Muscle of back (tissue), 13 donors: ENCODE measurements at places on chromosomes 7 and 10. TPM values are rescaled to one million over a fixed set of nuclear protein-coding genes. Genes with fewer than 3 reads are reported as not detected.
A peak's percentile ranks its signal among the peaks of the same experiment; 100 is the strongest.

GRCh38 chr10:52609626-52610240 lies 162.9 kb downstream of the MBL2 start:
- DNase-seq, result no peak

GRCh38 chr7:103115771-103116170 lies 33.1 kb downstream of the NAPEPLD start:
- no peak for DNase-seq

GRCh38 chr7:54189330-54189729 lies 352.8 kb upstream of the VSTM2A start:
- no peak for DNase-seq

HOXA1 gene
- polyA plus RNA-seq, result 1.1 TPM

DNA sequence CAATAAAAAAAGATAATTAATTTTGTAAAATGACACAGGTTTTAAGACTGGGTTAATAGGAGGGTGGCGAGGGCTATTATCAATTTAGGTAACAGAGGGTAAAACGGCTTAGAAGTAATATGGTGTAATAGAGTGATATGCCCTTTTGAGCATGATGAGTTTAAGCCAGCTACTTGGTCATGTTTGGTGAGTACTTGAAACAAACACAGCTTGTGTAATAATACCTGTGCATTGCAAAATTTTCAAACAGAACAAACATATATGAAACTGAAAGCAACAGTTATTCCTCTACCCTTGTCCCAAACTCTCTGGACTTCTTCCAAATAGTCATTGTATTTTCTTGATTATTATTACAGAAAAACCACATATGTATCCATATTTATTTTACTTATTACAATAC lies 241.7 kb downstream of the MAGI2 start:
- no peak for DNase-seq

- peak; percentile 41 for DNase-seq
Observed at GRCh38 chr7:134954197-134955082, 31.9 kb upstream of the AGBL3 start.

DNA sequence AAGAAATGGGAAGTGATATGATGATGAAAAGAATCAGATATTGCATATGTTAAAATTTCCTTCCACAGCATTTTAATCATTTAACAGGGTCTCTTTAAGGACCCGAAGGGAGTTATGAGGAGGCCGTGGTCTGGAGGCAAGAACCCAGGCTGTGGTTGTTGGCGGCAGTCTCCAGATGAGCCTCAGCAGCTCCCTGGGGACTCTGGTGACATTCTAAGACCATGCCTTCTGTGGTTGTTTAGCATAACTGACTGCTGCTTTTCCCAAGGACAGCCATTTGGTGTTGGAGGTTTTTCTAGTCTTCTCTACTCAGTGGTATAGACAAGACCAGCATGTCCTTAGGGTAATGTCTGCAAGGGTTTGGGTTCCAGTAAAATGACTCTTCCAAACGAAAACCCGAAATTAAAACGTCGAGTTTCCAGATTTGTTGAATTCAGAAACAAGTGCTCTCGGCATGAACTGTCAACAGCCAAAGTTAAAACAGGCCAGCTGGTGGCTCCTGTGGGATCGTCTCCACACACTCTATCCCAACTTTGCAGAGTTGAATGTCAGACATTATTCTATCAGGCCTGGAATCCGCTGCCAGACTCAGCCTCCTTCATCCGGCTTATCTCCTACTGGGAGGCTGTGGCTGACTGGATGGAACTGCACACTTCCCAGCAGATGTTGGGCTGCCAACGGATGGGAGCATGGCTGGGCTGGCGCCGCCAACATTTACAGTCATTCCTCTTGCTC lies 183.1 kb downstream of the TAX1BP1 start:
- peak; percentile 68 for DNase-seq

DNA sequence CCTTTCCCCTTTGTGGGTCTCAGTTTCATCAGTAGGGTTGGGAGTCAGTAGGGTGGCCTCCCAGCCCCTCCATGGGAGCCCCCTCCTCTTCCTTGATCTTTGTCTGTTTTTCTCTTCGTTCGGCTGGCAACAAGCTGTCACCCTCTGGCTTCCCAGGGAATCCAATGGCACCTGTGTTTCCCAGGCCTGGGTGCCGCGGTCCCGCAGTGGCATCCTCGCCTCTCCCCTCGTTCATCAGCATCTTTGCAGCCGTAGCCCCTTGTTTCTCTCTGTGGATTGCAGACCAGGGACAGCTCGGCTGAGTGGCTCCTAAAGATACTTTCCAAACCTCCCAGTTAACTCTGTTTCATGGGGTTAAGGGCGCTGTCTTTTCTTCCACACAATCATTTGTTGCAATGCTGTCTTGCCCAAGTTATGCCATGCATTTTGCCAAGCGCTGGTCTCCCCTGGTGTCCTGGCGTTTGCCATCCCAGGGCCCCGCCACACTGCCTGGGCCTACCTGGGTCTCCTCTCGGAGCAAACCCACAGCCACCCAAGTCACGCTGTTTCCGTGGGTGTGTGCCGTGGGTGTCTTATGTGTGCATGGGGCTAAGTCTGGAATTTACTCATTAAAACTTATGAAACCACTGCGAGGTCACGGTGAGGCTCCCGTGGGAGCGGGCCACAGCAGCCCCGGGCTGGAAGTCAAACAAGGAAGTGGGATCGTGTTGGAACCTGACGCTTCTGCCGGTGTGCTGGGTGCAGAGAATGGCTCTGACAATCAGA lies 189.4 kb upstream of the SHH start:
- no peak for DNase-seq

DNA sequence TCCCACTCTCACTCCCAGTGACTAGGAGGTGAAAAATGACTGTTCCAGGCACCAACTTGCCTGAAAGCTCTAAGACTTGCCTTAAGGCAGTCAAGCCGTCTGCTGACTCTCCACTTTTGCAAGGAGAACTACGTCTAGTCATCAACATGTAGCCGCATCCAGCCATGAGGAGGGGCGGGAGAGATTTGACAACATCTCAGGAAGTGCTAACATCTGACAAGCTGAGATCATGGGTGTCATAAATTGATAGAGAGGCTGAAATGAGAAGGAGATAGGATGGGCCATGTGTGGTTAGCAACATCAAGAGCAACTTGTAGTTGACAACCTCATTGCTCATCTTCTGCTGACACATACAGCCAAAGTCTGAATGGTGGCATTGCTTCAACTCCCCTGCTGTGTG lies 9.0 kb upstream of the TBXAS1 start:
- DNase-seq, result no peak

COL28A1 gene
- polyA plus RNA-seq, result 1.5 TPM

DNA sequence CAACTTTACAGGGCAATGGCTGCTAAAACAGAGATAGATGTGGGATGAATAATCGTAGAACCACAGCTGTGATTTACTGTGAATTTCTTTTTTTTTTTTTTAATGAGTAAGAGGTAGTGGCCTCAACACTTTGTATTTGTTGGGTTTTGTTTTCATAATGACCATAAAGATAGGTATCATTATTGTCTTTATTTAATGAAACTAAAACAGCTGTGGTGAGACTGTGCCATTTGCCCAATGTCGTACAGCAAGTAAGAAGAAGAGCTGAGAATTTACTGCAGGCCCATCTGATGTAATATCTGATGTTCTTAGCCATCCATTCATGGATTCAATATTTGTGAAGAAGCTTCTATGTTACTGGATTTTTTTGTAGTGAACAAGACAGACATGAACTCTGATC lies 271.2 kb downstream of the IPMK start:
- no peak for DNase-seq

SRGN gene
- 28.7 TPM for polyA plus RNA-seq

- DNase-seq, result no peak
Observed at GRCh38 chr10:113113918-113114317, 163.9 kb downstream of the TCF7L2 start.

DNA sequence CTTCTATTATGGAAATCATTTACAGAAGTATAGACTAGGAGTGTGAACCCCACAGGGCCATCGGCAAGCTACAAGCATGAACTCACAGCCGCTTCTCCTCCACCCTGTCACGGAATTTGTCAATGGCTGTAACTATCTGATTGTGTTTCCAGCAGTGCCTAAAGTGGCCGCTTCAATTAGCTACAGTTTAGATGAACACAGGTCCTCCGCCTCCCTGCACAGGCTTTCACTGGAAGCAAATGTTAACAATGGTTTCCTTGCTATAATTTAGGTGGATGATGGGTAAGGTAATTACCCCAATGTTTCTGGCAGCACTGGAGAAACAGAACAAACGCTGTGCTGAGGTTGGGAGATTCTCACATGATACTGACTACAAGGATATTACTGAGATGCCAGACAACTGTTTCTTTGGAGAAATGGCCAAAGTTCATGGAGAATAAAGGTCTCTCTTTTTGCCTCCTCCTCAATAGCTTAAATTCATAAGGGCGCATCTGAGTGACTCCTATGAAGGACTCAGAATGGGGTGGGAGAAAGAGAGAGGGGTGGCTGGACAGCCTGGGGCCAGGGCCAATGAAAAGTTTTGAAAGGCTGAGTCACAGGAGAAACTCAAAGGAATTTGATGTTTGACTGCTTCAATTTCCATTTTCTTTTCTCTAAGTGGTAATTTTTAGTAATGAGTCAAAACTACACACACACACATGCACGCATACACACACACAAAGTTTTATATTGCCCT lies 78.9 kb downstream of the SVIL start:
- peak; percentile 61 for DNase-seq

METTL27 gene
- 0.45 TPM for polyA plus RNA-seq

DNA sequence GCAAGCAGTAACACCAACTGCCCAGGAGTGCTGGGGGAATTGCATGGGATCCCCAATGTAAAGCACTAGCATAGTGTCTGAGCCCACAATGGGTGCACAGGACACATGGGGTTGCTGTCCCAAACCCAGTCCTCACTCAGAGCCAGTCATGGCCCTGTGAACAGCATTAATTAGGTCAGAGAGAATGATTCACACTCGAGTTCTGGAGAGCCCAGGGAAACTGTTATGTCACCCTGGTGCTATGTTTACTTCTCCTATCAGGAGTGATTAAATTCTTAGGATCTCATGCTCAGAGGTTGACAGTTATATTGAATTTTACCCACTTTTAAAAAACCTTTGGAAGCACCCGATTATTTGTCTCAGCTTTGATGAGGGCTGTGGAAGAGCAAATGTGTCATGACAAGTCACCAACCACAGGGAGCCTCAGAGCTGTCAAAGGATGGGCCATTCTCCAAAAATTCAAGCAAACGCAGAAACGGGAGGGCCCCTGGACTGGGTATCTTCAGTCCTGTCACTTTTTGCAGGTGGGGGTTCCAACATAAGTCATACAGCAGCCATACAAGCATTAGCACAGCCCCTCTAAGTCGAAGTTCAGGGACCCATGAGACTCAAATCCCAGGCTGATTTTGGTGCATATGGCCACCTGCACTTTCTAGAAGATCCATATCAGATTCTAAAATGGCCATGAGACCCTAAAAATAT lies 1.3 kb upstream of the RASSF4 start:
- no peak for DNase-seq

TFR2 gene
- 1.3 TPM for polyA plus RNA-seq

- peak; percentile 19 for DNase-seq
Observed at GRCh38 chr7:158771213-158771834, 58.0 kb downstream of the ESYT2 start.
